BE2C (cell line): ENCODE measurements at places on chromosomes 6 and 20.

DNA sequence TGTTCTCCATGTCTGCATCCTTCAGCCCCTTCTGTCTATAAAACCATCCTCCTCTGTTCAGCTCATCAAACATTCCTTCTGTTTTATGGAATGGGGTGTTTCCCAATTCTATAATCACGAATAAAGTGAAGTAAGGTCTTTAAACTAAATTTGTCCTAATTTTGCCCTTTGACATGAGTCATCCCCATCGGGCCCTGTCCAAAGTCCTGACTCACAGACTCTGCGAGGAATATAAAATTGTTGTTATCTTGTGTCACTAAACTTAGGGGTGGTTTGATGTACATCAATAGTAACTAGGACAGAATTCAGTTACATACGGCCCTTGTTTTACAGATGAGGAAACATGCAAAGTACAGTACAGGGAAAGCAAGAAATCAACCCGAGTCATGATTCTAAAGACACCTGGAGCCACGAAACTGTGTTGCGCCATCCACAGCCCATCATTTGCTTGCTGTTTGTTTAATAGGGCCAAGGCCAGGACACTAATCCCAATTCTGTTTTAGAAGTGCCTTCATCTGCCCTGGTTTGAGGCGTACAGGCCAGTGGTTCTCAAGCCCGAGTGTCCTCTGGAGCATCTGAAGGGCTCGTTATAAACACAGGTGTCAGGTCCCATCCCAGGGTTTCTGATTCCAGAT lies 2.8 kb downstream of the ACSS1 start:
- DNase-seq, result no peak

GRCh38 chr20:48126227-48126740 lies 341.0 kb upstream of the SULF2 start:
- DNase-seq, result no peak

- no peak for DNase-seq
Measured at GRCh38 chr6:119142637-119143036, 64.2 kb upstream of the FAM184A start.

- DNase-seq, result peak; percentile 55
Measured at GRCh38 chr6:155248008-155249001, 15.5 kb upstream of the CLDN20 start.

DNA sequence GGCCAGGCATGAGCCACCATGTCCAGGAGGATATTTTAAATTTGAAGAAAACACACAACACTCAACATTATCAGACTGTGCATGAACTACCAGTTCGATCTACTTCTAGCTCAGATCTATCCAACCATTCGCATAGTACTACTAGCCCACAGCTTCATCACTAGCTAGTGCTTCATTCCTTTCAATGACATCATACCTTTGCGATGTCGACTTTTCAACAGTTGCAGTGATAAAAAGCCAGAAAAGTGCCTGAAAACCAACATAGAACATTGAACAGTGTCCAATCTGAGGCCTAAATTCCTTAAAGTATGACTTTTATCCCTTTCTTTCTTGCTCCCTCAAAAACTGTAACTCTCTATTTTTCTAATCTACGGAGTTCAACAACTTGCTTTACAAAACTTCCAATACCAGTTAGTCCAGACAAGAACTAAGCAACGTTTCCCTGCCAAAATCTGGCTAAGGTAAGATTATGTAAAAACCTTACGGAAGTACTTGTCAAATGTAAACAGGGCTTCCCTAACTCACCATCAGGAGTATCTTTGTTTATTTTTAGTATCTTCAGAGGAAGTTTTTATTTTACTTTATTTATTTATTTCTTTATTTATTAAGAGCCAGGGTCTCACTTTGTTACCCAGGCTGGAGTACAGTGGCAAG lies 434.0 kb upstream of the JARID2 start:
- DNase-seq, result no peak

- DNase-seq, result no peak
Measured at GRCh38 chr20:15252304-15252703, 914.9 kb upstream of the FLRT3 start.

GRCh38 chr6:134398453-134398852 lies 80.5 kb upstream of the SGK1 start:
- no peak for DNase-seq

DNA sequence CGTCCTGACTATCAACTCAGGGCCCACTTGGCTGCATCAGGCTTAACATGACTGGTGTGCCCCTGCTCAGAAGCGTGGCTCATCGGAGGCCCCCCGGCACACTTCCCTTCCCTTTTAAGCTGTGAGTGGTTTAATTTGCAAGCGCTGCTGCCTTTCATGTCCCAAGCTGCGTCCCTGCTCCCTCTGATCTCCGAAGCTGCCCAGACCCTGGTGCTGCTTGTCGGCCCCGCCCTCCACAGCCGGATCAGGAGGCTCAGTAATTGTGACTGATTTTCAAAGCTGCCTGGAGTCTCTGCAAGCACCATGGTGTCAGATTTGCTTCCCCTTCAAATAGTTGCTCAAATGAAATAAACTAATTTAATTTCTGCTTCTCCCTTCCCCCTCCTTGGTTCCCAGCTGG lies 71.1 kb downstream of the CDH22 start:
- no peak for DNase-seq

- DNase-seq, result no peak
Measured at GRCh38 chr6:28343898-28344677, 5.7 kb upstream of the ZKSCAN3 start.

DNA sequence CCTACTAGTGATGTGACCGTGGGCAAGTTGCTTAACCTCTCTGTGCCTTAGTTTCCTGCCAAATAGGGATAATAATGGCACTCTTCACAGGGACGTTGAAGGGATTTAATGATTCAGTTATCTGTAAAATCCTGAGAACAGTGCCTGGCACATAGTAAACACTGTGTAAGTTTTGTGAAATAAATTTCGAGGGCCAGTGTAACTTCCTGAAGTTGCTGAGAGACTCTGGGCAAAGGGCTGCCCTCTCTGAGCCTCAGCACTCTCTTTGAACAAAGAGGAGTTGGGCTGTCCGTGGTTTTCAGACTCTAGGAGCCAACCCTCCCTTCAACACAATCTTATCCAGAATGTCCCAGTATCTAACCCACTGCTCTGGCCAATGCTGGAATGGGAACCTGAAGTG lies 2.5 kb upstream of the TEAD3 start:
- no peak for DNase-seq

DNA sequence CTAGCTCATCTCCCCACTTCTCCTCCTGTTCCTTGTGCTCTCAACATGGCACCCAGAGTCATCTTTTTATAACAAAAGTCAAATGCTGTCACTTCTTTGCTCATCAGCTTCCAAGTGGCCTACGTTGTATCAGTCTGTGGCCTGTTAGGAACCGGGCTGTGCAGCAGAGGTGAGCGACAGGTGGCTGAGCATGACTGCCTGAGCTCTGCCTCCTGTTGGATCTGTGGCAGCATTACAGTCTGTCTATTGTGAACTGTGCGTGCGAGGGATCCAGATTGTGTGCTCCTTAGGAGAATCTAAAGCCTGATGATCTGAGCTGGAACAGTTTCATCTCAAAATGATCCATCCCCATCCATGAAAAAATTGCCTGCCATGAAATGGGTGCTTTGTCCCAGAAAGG lies 129.6 kb downstream of the FNDC1 start:
- DNase-seq, result no peak

- peak; percentile 81 for DNase-seq
Measured at GRCh38 chr6:36927691-36928546, 26.6 kb upstream of the PI16 start.

GRCh38 chr6:153989989-153990388 lies 49.1 kb upstream of the OPRM1 start:
- DNase-seq, result no peak

DNA sequence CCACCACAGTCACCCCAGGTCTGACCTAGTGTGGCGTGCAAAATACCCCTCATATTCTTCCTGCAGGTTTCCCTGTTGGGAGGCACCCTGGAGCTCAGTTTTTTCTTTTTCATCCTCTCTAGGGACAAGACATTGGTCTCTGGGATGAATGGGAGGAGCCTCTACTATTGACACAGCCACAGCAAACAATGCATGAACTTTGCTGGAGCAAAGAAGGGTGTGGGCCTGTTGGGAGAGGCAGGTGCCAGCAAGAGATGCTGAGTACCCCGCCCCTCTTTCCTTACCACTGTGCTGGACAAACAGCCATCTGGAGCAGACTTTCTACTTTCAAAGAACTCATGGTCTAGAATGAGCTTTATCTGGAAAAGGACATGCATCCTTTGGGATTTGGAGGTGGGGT lies 10.1 kb downstream of the TGM3 start:
- DNase-seq, result no peak

GRCh38 chr6:139306291-139306981 lies 14.6 kb upstream of the TXLNB start:
- DNase-seq, result no peak

DNA sequence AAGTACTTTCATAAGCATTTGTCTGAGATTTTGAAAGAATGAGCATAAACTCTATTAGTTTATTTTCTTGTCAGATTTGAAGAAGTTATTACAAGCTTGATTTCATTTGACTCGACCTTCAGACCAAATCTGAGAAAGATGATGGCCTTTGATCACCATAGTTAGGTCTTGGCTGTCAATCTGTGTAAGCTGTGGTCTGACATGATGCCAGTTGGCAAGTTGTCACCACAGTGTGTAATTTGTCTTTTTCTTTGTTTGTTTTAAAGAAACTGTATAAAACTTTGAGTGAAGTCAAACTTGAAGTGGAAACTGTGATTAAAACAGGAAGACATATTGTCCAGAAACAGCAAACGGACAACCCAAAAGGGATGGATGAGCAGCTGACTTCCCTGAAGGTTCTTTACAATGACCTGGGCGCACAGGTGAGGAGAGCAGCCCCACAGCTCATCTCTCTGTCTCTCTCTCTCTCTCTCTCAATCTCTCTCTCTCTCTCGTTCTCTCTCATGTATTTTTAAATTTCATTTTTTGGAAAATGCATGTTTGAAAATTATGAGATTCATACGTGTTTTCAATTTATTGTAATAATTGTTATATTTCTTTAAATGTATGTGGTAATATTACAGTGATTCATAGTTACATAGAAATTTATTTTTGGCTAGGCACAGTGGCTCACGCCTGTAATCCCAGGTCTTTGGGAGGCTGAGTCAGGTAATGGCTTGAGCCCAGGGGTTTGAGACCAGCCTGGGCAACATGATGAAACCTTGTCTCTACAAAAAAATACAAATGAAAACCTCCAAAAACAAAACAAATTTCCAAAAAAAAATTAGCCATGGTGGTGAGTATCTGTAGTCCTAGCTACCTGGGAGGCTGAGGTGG lies 208.1 kb downstream of the UTRN start:
- DNase-seq, result no peak

- no peak for DNase-seq
Measured at GRCh38 chr20:38229376-38230252, 30.9 kb downstream of the KIAA1755 start.

GRCh38 chr20:47349365-47350180 lies 6.9 kb downstream of the ZMYND8 start:
- no peak for DNase-seq

DNA sequence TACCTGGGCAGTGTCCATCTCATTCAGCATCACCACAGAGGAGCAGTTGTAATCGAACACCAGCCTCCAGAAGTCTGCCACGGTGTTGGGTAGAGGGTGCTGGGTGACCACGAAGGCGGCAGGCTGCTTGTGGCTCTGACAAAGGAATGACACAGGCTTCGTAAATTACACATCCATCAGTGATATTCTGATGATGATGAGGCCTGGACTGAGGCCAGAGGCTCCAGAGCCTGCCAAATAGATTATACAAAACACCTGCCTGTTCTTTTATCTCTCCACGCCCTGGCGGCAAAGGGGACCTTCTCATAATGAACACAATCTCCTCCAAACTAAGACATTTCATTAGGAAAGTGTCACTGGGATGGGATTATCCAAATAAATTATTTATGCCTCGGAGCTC lies 480.2 kb upstream of the CHD6 start:
- DNase-seq, result peak; percentile 49

GRCh38 chr6:91705646-91706045 lies 1118.8 kb upstream of the MAP3K7 start:
- DNase-seq, result no peak

DNA sequence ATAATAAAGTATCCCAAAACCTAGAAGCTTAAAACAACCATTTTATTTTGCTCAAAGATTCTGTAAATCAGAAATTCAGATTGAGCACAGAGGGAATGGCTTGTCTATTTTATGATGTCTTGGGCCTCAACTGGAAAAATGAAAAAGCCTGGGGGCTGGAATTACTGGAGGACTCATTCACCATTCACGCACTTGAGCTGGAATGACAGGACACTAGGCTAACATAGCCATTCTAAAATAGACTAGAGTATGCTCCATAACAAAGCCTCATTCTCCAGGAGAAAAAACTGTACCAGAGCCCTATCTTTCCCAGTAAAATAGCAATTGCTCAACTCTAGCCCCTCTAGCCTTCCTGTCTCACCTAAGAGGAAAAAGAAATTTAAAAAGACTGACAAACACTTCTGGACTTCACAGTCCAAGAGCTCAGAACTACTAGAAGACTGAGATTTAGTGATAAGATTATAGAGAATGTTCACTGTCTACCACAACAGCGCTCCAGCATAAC lies 145.4 kb upstream of the BTBD3 start:
- DNase-seq, result no peak

- DNase-seq, result no peak
Measured at GRCh38 chr20:16098890-16099639, 474.2 kb downstream of the KIF16B start.

- no peak for DNase-seq
Measured at GRCh38 chr6:17530321-17530835, 69.7 kb upstream of the FAM8A1 start.

- DNase-seq, result no peak
Measured at GRCh38 chr6:44221961-44222335, 1.4 kb upstream of the SLC29A1 start.
